Natural killer cell (primary cell): ENCODE measurements at places on chromosomes 2 and 18. TPM values are rescaled to one million over a fixed set of nuclear protein-coding genes. Genes with fewer than 3 reads are reported as not detected.

DNA sequence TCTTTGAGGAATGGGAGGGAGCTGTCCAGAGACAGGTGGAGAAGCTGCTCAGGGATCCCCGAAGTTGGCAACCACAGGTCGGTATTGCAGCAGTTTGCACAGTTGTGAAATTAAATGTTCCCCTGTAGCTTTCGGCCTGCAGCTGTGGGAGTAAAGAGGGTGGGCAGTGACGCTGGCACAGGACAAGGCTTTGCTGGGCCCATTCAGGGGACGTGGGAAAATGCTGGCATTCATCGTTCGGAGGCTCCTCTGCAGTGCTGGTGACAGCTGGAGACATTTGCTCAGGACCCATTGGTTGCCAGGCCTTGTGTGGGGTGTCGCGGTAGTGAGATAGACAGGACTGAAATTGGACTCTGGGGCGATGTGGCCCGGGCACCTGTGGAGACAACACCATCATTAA is 173.7 kb downstream of the MYCN start:
- DNase-seq, result no peak

DNA sequence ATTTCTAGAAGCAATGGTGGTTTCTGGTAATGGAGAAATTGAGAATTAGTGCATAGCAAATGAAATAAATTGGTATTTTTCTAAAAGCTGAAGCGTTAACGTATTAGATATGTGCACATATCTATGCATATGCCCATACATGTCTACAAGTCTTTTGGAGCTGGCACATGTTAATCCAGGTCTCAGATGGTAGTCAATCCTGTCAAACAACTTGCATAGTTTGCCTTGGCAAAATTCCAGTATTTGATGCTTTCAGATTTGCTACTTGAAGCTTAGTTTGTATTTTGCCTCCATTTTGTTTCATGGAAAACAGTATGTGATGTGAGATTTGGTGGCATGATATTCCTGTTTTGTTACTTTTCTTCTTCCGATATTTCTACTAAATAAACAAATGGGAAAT is 304.6 kb downstream of the PARD3B start:
- DNase-seq, result no peak

DNA sequence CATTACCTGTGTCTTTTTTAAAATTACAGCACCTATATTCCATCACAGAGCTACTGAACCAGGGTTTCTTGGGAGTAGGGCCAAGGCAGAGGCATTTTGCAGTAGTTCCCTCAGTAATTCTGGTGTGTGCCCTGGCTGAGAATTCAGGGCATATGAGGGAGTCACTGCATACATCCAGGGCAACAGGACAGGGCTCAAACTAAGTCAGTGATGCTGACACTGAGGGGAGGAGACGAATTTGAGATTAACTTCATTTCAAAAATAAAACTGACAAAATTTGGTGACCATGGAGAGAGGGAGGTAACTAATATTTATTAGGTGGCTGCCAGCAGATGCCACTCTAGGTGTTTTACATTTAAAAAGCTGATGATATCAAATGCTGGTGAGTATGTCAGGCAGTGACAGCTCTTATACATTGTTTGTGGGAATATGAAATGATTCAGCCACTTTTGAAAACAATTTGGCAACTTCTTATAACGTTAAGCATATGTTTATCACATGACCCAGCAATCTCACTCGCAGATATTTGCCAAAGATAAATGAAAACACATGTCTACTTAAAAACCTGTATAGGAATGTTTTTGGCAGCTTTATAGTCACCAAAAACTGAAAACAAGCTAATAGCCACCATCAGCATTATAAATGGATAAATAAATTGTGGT is 20.3 kb downstream of the STRADB start:
- DNase-seq, result no peak

- no peak for DNase-seq
These were observed 28.9 kb downstream of the SPRED2 start for GRCh38 chr2:65403529-65403915.

DNA sequence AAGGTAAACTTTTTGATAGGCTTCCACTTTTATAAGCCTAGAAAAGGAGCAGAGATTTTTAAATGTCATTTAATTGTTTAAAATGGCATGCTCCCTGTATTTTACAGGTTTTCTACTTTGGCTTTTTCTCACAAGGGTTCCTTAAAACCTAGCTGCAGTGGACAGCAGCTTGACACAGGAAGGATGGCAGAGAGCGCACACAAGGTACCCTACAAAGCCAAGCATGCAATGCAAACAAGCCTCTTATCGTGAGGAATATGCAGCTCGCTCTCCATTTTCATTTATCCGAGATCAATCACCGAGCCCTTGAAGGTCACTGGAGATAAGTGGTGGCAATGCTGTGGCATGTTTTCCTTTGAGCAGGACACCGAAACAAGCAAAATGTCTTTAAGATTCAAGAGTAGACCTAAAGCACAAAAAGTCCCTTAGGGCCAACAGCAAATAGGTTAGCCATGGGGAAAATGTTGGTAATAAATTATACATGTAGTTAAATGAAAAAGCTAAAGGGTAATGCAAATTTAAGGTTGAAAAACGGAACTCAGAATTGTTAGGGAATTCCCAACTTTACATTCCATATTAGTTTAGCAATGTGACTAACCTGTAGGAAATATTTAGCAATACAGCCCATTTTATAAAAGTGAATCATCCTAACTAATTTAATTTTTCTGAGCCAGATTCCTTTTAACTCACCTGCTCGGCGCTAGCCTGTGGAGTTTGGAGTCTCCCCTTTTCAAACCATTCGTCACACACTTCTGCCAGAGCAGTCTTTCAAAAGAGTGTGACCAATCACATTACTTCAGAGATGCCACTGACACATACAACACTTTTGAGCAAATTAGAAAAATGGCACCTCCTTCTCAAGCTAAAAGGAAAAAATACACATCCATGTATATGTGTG is 337.9 kb upstream of the PKDCC start:
- no peak for DNase-seq

DNA sequence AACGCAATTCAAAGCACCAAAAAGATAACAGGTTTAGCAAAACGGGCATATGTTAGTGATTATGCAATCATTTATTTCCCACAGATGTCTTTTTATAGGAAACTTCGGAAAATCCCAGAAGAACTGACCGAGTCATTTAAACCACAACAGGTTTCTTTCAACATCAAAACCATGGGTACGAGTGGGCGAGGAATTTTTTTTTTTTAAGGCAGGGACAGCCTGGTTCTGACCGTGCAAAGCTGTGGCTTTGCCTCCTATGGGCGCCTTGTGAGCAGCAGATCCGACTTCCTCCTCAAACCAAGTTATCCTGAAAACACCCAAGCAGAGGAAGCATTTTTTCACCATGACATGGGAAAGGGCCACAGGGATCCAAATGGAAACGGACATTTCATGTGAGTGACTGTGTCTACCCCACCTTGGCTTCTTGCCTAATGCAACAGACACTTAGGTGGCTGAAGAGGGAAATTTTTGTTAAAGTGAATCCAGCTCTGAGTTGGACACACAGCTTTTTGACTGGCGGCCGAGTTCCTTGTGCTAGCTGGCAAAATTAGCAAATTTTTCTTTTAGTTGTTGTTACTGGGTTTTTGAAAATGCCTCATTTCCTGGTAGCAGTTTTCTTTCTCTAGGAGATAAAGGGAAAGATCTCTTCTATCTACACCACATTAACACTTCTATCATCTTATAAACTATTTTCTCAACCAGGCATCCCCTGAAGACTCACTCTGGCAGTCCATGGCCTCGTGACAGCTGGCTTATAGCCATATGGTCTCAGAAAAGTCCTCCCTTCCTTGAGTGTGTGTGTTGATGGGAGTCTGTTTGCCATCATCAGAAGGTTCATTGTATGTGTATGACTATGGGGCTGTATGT is 487.4 kb upstream of the ZEB2 start:
- DNase-seq, result no peak

GRCh38 chr2:44708661-44709000 is 232.9 kb upstream of the SIX3 start:
- no peak for DNase-seq

GRCh38 chr18:46917803-46918600 is 600 bp downstream of the KATNAL2 start:
- DNase-seq, result no peak

GRCh38 chr2:126801473-126801872 is 97.2 kb upstream of the TEX51 start:
- DNase-seq, result no peak

- DNase-seq, result no peak
These were observed 77.2 kb downstream of the LIPG start for GRCh38 chr18:49638891-49639557.

GRCh38 chr2:165863810-165864261 is 69.8 kb upstream of the GALNT3 start:
- no peak for DNase-seq

DNA sequence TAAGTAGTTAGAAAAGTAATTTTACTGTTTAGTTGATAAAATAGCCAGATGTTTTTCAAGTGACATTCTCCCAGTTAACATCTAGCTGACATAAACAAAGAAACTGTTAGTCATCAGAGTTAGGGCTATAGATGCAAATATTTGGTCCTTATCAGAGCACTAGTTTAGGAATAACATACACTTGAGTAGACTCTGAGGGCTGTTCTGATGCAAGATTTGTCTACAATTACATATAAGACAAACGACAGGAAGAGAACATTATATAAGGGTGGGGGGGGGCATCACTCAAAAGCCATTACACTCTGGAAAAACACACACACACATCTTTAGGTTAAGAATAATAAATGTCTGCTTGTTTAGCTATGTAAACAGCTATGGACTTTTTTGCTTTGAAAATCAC is 554.4 kb upstream of the LRRTM1 start:
- no peak for DNase-seq

- DNase-seq, result no peak
These were observed 142.5 kb downstream of the CDH19 start for GRCh38 chr18:66461344-66461743.

- no peak for DNase-seq
These were observed 379.0 kb upstream of the CHST9 start for GRCh38 chr18:27564066-27564465.

DNA sequence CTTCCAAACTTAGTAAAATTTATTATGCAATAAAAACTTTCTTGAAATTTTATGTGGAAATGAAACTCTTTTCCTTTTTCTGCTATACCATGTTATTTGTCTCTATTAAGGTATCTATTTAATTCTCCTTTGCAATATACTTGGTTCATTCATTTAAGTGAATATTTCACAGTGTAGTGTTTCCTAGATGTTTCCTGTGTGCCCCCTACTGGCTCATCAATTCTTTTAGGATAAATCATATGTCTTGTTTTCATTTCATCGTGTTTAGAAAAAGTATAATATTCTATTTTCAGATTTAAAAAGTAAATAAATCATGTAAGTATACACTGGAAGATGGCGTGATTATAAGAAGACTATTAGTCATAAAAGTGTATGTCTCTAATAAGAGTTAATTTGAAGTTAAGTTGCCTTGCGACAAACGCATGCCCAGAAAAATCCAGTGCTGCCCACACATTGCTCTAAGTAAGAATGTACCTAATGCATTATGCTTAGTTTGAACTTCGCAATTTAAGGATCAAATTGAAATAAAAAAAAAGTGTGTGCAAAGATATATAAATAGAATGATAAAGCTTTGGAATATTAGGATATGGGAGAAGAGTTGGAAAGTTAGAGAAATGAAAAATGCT is 525.4 kb downstream of the KCNJ3 start:
- DNase-seq, result no peak

The MFSD2B gene
- not detected for total RNA-seq

The MC5R gene
- not detected for total RNA-seq

The SOX11 gene
- not detected for total RNA-seq

The INHBB gene
- total RNA-seq, result 0.07 TPM

The ZBTB7C gene
- not detected for total RNA-seq

The FBXO48 gene
- total RNA-seq, result 1.1 TPM

The FZD7 gene
- not detected for total RNA-seq

The CNGA3 gene
- not detected for total RNA-seq

The RAB6C gene
- 0.09 TPM for total RNA-seq

The TIA1 gene
- 76.9 TPM for total RNA-seq

The ZNF892 gene
- 3.2 TPM for total RNA-seq
